ENCODE measurements at places on chromosomes 12 and 14.

DNA sequence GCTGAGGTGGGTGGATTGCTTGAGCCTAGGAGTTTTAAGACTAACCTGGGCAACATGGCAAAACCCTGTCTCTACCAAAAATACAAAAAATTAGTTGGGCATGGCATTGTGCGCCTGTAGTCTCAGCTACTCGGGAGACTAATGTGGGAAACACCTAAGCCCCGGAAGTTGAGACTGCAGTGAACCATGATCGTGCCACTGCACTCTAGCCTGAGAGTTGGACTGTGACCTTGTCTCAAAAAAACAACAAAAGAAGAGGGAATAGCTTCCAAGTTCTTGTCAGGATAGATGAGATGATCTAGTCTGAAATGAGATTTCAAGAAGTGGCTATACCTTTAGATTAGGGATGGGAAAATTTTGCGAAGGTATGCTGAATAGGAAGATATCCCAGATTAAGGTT lies 14.8 kb upstream of the C12orf50 start:
- DNase-seq, result no peak

- no peak for DNase-seq
Observed at GRCh38 chr12:96902076-96902475, 5.0 kb upstream of the NEDD1 start.

DNA sequence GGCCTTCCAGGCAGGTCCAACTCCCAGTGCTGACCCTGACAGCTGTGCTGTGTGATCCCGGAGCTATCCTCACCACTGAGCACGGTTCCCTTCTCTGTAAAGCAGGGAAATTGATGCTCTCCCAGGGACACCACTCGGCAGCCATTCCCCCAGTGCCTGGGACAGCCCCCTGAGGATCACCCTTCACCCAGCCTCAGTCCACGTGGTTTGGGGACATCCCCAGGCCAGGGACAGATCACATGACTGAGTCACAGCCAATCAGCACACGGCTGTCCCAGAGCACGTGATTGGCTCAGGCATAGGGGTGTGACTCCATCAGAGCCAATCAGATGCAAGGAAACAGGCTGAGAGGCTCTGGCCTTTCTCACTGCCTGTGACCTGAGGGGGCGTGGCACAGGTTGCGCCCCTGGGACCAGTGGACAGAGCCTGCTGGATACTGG lies 68.8 kb upstream of the SFSWAP start:
- DNase-seq, result no peak

DNA sequence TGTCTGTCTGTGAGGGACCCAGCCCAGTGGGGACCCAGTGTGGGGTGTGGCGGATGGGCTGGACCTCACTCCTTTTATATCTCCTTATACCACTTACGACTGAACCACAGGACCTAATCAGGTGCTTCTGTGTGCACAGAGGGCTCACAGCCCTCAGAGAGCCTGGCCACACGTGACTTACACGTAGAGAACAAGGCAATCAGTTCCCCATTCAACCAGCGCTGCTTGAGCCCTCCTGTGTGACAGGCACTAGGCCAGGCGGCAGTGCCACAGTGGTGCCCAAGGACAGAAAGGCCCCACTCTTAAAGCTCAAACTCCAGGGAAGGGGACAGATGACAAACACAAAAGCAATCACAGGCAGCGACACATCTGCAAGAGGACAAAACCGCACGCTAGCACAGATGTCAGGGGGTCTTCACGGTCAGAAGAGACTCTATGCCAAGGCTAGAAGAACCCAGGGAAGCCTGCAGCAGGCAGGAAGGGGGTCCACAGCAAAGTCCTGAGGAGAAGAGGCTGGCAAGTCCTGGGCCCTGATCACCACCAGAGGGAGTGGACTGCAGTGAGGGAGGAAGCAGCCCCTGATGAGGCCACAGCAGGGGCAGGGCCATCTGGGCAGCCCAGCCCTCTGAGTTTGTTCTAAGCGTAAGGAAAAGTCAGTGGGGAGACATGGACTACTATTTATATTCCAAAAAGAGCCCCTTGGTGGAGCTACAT lies 39.3 kb downstream of the SETD3 start:
- no peak for DNase-seq

GRCh38 chr14:106686533-106686932 lies 1160.2 kb downstream of the TMEM121 start:
- DNase-seq, result no peak

DNA sequence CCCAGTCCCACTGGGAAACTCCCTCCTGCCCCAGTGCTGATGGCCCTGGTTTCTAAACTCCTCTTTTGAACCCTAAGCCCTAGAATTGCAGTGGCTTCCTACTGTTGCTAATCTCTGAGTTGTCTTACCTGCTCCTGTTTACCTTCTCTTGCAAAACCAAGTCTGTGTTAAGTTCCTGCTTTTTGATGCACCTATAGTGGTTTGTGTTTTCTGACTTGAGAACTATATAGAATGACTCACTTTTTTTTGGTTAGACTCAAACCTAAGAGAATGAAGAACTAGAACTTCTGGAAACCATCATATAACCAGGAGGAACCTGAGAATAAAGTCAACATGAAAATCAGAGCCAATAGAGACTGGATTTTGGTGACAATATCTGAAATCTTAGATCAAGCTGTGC lies 5.5 kb upstream of the GAS2L3 start:
- DNase-seq, result no peak

DNA sequence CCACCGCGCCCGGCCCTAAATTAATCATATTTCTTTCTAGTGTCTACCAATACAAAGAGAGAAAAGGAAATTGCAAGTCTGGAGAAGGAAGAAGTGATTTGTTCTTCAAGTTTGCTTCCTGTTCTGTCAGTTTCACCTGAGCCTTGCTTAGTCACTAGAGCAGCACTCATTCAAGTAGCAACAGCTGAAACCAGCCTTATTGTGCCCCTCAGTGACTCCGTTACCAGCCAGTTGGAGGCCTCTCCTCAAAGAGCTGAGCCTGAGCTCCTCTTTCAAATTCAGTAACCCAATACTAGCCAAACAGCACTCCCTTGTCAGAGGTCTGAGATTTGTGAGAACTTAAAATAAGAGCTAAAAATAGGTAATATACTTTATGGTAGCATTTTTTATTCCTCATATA lies 17.4 kb downstream of the PAWR start:
- DNase-seq, result no peak

GRCh38 chr14:32607399-32607798 lies 278.3 kb downstream of the AKAP6 start:
- DNase-seq, result no peak

DNA sequence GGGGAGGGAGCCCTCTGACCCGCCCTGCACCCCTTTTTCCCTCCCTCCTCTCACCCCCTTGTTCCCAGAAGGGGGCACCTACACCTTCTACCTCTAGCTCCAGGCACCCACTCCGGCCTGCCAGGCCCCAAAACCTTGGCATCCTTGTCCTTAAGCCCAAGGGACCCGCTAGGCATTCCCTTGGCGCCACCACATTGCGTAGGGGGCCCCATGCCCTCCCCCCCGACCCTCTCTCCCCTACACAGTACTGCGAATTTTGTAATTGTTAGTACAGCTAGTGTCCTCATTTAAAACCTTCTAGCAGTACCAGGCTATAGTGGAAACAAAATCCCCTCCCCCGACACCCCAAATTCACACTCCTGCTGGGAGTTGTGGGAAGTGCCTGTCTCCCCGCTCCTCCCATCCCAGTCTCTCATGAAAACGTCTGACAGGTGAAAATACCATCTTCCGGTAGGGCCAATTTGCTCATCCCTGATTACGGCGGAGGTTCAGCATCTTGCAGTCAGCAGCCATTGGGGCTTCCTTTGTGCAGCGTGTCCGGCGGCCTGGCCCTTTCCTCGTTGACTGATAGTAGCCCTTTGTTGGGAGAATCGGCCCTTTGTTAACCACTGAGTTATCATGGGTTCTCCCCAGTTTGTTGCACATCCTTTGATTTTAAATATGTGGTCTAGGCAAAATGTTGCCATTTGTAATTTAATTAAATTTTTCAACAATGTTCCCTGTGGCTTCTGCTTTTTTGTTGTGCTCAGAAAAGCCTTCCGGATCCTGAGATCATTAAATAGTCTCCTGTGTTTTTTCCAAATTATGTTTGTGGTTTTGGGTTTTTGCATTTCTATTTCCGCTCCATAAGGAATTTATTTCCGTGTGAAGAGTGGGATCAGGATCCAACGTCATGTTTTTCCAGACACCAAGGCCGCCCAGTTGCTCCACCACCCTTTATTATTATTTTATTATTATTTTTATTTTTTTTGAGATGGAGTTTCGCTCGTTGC lies 7.9 kb upstream of the CEP170B start:
- DNase-seq, result no peak

DNA sequence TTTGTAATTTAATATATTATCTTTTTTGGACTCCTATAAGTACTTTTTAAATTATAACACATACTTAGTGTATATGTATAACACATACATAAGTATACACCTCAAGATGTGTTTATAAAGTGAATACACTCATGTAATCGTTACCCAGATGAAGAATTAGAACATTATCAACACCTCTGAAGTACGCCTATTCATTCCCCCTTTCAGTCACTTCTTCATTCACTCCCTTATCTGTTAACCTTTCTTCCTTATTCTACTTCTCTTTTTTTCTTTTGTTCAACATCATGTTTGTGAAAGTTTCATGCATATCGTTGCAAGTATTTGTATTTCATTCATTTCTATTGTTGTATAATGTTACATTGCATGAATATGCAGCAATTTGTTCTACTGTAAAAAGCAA lies 98.5 kb downstream of the ARID2 start:
- DNase-seq, result no peak

DNA sequence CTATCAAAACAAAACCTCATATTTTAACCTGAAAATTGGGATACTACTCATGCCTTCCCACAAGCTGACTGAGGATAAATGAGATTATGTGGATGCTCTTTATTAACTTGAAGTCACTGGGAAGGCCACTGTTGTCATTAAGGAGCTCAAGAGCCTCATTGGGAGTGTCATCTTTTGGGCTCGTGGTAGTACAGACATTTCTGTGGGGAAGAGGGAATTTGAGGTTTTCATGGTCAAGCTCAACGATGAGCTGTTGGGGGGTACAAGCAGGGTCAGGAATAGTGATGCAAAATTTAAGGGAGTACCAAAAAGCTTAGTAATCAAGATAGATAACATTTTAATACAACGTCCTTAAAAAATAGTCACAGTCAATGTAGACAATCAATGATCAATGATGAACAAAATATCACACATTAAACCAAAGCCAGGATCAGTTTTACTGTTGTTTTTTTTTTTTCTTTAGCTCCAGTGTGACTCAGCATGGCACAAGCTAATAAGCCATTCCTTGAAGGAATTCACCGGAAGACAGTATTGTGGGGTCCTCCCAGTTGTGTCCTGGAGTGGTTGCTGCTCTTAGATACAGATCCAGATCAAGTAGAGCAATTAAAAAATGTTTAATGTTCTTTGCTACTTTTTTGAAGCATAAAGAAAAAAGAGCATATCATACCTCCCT lies 130.9 kb downstream of the C12orf75 start:
- no peak for DNase-seq

DNA sequence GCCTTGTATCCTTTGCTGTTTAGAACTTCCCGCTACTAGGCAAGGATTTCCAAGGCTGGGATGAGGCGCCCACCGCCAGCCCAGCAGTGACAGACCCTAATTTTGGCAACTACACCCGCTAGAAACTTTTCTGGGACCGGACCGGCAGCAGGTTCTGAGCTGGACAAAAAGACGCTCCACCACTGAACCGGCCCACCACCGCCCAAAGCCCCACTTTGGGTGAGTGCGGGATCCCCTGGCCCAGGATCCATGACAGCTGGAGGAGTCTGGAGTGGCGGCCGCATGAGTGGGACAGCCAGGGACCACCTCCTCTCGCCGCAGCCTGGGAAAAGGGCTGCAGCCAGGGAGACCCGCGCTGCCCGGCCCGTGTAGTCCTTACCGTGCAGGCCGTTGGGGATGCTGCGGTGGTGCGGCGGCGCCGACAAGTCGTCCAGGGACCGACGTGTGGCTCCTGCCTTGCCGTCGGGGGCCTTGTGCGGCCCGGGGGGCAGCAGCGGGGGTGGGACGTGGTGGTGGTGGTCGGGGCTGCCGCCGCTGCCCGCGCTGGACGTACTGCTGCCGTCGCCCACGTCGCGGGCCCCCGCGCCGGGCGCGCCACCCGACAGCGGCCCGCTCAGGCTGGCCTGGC lies 1.1 kb downstream of the CCDC85C start:
- DNase-seq, result no peak

GRCh38 chr12:95481888-95482287 lies 7.9 kb downstream of the METAP2 start:
- DNase-seq, result no peak

DNA sequence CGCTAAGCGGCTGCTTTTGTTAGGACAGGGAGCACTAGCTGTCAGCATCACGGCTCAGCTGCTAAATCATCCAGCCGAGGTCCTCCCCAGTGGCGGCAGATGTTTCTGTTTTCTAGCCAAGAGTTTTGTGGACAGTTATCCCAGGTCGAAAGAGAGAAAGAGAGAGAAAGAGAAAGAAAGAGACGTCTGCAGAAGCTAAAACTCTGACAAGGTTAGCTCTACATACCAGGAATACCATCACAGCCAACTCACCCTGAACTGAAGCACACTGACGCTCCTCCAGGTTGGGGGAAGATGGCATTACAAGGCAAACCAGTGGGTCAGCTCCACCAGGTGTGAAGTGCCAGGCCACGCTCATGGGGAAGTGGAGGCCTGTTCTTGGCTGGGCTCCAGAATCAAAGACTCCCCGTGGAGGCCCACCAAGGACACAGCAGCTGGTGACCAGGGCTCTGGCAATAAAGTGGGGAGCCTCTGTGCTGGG lies 64.9 kb upstream of the DICER1 start:
- DNase-seq, result no peak

DNA sequence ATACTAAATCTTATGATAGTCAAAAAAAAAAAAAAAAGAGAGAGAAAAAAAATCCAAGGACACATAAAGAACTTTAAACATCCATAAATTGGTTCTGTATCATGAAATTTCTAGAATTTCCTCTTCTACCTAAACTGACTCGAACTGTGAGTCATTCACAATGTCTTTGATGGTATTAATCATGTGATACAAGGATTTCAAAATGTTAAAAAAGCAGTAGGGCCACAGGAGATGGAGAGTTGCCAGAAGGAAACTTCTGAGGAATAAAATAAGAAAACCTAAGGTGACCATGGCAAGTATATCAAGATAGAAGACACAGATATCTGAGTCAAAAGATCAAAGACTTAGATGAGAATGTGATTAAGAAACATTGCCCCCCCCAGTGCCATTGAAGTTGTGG lies 1320.9 kb upstream of the FLRT2 start:
- no peak for DNase-seq

- no peak for DNase-seq
Observed at GRCh38 chr12:132638541-132639408, 20.2 kb downstream of the P2RX2 start.

Measured in GDM1 (cell line).